Right ventricle myocardium inferior (tissue), 1 donor: ENCODE measurements at places on chromosomes 1 and 21. TPM values are rescaled to one million over a fixed set of nuclear protein-coding genes. Genes with fewer than 3 reads are reported as not detected.

The ATP1A4 gene
- not detected for total RNA-seq

DNA sequence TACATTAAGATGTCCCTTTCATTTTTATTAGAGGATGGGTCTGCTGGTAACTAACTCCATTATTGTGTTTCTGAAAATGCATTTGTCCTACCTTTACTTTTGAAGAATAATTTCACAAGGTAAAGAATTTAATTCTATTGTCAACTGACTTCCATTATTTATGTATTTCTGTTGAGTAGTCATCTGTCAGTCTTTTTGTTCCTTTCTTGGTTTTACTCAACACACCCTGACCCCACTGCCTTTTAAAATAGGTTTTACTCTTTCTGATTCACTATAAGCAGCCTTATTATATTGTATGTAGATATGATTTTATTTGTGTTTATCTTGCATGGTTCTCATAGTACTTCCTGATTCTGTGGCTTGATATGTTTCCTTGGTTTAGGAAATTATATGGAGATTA lies 237.5 kb downstream of the TGFB2 start:
- DNase-seq, result no peak

The OR2L3 gene
- not detected for total RNA-seq

- no peak for DNase-seq
Measured at GRCh38 chr1:19461220-19461554, 24.2 kb downstream of the CAPZB start.

DNA sequence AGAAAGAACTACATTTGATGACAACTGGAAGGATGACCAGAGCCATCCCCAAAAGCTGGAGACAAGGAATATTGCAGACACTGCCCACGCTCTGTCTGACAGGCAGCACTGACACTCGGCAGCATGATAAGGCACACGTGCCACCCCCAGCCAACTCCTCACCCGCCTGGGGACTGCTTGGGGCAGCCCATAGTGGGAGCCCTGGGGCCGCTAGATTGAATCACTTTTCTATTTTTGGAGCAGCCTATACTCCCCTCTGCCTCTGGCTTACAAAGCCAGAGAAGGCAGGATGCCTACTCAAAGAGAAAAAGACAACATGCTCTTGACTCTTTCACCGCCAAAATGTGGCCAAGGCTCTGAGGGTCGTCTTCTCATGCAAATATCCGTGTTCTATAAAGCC lies 1.3 kb downstream of the SMG5 start:
- DNase-seq, result peak; percentile 78

GRCh38 chr1:174134003-174134659 lies 25.2 kb upstream of the RABGAP1L start:
- no peak for DNase-seq
